ENCODE measurements at places on chromosomes 6 and 20.

DNA sequence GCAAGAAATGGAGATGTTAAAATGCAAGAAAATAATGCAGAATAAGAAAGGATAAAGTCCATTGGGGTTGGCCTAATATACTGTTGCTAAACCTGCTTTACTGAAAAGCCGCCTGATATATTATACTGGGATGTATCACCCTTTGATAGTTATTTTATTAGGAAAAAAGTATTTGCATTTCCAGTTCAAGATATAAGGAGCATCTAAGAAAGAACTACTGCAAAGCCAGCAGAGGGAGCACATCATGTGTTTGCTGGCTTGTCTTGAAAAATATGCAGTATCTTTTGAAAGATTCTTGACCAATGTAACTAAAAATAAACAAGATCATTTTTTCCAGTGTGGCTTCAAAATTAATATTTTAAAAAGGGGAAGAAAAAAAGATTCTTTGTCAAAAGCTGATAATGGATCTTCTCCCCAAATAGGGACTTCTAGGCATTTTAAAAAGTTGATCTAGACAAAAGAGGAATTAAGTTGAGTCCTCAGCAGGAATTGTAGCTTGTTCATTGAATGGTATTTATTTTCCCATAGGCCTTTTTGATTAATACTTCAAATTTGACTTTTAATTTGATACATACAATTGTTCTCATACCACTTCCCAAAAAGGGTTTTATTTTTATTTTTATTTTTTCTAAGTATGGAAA is 214.9 kb downstream of the ZFAND3 start:
- peak; percentile 59 for DNase-seq

DNA sequence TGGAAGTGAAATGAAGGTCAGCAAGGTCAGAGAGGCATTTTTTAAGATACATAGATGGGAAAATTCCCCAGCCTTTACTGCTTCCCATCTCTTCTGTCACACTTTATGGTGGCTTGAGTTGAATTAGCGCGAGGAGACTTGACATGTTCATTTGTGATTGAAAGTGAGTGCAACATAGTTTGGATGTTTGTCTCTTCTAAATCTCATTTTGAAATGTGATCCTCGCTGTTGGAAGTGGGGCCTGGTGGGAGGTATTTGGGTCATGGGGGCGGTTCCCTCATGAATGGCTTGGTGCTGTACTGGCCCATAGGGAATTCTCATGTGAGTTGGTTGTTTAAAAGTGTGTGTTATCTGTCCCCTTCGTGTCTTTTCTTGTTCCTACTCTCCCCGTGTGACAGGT is 237.2 kb downstream of the CDKAL1 start:
- DNase-seq = no peak

DNA sequence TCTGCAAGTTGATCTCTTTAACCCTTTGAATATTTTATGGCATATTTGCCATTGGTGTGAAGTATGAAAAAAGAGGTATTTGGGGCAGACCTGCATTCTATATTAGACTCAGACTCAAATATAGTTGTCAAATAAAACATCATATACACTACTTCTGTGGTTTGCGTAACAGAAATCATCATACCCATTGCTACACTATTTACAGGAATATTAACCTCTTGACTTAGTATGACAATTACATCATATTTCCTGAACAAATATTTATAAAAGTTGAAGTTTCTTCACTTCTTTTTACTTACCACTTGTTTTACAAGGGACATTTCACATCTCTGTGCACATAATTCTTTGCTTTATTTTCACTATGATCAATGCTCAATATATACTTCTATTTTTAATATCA is 206.0 kb downstream of the HAO1 start:
- no peak for DNase-seq

DNA sequence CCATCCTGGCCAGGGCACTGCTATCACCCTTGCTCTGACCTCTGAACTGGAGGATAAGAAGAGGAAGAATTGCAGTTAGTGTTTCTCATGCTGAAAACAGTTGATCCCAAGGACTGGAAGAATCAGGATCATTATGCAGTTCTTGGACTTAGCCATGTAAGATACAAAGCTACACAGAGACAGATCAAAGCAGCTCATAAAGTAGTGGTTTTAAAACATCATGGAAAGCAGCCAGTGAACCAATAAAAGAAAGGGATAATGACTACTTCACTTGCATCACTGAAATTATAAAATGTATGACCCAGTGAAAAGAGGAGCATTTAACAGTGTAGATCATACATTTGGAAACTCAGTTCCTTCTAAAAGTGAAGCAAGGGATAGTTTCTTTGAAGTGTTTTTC is 47.7 kb downstream of the DNAH8 start:
- no peak for DNase-seq

GRCh38 chr20:8854571-8854970 is 214.3 kb upstream of the PLCB4 start:
- DNase-seq = no peak
